ENCODE measurements at places on chromosomes 2 and 18.

DNA sequence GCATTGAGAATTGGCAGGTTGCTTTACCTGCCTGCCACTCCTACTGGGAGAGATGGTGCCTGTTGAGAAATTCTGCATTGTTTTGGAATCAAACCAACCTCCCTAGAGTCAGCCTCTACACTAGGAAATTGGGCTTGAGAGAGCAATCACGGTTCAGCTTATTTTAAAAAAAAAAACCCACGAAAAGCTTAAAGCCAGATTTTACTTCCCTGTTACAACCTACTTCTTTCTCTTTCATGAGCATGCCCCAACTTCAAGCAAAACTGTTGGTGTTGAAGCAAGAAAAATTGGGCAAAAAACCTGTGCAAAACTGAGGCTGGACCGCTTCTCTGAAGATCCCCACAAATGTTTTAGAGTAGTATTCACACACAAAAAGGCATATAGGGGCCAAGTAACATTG lies 134.6 kb upstream of the ZEB2 start:
- H3K27ac ChIP-seq, result no peak overlapping the region
- H3K4me1 ChIP-seq, result peaks cover 22% of the 10 kb centered on the region
- H3K27me3 ChIP-seq, result no peaks in the 10 kb centered on the region
- no peak for DNase-seq
- no peaks in the 10 kb centered on the region for H3K36me3 ChIP-seq

GRCh38 chr18:25298853-25299274 lies 53.1 kb downstream of the ZNF521 start:
- no peak for DNase-seq
- H3K27me3 ChIP-seq, result no peaks in the 10 kb centered on the region
- H3K27ac ChIP-seq, result peak overlapping the region; percentile 71

- no peak overlapping the region for H3K4me3 ChIP-seq
- H3K27me3 ChIP-seq, result no peaks in the 10 kb centered on the region
- H3K4me1 ChIP-seq, result no peaks in the 10 kb centered on the region
- H3K36me3 ChIP-seq, result no peaks in the 10 kb centered on the region
These were observed 27.5 kb downstream of the ZNF407 start for GRCh38 chr18:74625157-74625556.

DNA sequence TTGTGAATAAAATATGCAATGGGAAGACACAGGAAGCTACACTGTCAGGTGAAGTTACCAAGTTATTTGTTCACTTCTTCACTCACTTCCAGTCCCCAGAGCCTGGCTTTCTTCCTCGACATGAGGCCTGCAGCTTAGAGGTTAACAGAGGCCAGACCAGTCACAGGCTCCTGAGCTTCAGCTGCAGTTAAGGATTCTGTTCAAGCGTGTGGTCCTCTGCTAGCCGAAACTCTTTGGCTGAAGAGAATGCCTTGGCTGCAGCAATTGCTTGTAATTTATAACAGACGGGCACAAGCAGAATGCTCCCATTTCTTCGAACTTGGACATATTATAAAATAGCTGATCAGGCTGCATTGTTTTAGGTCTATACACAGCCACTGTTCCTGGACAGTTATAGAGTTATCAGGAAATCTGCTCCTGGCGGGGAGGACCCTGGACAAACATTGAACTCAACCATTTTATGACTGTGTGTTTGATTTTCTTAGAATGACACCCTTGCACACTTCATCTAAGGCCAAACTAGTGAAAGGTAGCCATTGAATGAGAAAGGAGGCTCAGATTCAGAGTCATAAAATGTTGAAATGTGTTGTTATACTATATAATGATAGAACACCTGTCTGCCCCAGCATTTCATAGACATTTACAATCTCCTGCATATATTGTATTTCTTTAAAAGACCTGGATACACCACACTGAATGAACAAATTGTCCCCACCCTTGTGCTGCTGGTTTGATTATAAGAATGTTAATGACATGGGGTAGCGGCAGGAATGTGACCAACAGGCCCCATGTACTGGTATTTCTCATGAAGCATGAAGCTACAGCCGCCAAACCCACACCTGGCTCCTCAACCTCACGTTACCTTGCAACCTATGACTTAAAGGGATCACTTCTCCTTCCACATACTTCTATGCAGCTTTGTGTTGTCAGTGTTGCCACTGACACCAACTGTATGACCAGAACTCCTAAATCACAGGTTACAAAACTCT lies 153.6 kb downstream of the TDRD15 start:
- peaks cover 49% of the 10 kb centered on the region for H3K4me1 ChIP-seq
- H3K27ac ChIP-seq, result no peak overlapping the region
- no peaks in the 10 kb centered on the region for H3K36me3 ChIP-seq

- H3K4me1 ChIP-seq, result no peaks in the 10 kb centered on the region
- H3K4me3 ChIP-seq, result no peak overlapping the region
- H3K36me3 ChIP-seq, result peaks cover 7% of the 10 kb centered on the region
- no peak for DNase-seq
These were observed 9.2 kb downstream of the RNMT start for GRCh38 chr18:13735681-13736080.

GRCh38 chr2:134110532-134110931 lies 143.3 kb upstream of the MGAT5 start:
- H3K27ac ChIP-seq, result no peak overlapping the region
- peaks cover 2% of the 10 kb centered on the region for H3K27me3 ChIP-seq
- no peak overlapping the region for H3K4me3 ChIP-seq
- no peak for DNase-seq

GRCh38 chr18:63138436-63139340 lies 180.9 kb downstream of the BCL2 start:
- DNase-seq, result no peak
- H3K4me1 ChIP-seq, result peaks cover 15% of the 10 kb centered on the region
- H3K4me3 ChIP-seq, result no peak overlapping the region
- no peaks in the 10 kb centered on the region for H3K36me3 ChIP-seq
- no peaks in the 10 kb centered on the region for H3K27me3 ChIP-seq

DNA sequence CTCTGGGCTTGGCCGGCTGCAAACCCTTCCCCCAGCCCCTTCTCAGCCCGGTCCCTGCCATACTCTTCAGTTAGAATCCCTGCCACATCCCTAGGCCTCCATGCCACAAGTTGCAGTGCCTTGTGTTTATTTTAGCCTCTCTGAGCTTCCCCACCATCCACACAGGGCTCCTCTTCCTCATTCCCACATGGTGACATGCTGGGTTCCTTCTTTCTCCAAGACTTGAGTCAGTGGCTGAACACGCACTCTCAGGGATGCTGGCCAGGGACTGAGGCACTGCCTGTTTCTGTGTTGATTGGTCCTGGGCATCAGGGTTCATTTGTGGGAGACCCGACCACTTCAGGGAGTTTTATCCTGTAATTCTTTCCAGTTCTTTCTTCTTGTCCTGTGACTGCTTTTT lies 56.3 kb downstream of the KCNS3 start:
- peaks cover 3% of the 10 kb centered on the region for H3K36me3 ChIP-seq
- no peak overlapping the region for H3K4me3 ChIP-seq
- no peak for DNase-seq
- H3K4me1 ChIP-seq, result peaks cover 3% of the 10 kb centered on the region
- H3K27ac ChIP-seq, result no peak overlapping the region

DNA sequence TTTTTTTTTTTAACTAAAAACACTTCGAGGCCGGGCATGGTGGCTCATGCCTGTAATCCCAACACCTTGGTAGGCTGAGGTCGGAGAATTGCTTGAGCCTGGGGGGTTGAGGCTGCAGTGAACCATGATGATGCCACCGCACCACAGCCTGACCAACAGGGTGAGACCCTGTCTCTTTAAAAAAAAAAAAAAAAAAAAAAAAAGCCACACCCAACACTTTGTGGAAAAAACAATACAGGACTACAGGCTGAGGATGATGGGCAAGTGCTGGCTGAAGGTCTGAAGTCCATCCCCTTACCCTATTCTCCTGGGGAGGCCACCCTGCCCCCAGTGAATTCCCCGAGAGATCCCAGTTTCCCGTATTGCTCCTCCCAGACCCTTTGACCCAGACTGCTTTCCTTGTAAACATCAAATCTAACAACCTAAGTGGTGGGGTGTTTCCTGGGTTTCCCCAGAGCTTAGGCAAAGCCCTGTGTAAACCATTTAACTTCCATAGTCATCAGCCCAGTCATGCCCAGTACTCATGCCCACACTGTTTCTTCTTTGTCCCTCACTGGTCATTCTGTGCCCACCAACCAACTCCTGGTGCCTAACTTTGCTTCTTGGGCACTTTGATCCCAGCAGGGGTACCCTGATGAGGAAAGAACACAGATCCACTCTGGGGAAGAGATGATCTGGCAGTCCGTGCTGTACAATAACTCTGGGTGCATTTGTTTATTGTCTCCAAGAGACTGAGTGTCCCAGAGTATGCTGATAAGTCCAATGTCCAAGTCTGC lies 5.8 kb upstream of the TMEM37 start:
- H3K4me3 ChIP-seq, result no peak overlapping the region
- DNase-seq, result no peak
- H3K27me3 ChIP-seq, result peaks cover 14% of the 10 kb centered on the region
- peaks cover 6% of the 10 kb centered on the region for H3K36me3 ChIP-seq

DNA sequence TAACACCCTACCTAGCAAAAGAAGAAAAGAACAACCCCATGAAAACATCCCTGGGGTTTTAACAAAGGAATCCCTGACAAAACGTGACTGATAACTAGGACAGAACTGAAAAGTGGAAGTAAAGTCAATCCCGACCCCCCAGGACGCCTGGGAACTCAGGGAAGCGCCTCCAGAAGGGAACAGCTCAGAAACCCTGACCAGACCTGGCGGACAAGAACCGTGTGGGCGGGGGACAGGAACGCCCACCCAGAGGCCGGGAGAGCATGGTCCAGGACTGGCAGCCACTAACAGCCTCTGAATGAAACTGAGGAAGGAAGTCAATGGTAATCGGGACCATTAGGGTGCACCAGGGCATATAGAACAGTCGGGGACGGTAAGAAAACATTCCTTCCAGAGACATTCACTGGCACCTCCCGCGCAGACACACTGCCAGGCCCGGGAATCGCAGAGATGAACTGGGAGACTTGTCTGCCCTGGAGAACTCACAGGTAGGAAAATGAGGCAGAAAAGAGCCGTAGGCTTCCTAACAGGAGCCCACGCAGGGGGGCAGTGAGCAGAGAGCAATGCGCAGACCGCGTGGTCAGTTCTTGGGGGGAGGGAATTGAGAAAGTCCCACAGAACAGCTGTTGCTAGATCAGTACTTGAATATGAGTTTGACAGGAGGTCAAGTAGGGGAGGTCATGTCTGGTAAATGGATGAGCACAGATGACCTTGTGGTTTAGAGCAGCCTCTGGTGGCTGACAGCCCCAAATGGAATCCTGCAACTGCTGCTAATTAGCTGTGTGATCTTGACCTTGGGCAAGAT lies 1.3 kb upstream of the TBC1D8 start:
- DNase-seq, result no peak
- no peak overlapping the region for H3K27ac ChIP-seq
- peak overlapping the region; percentile 87 for H3K4me3 ChIP-seq
- peaks cover 25% of the 10 kb centered on the region for H3K4me1 ChIP-seq

DNA sequence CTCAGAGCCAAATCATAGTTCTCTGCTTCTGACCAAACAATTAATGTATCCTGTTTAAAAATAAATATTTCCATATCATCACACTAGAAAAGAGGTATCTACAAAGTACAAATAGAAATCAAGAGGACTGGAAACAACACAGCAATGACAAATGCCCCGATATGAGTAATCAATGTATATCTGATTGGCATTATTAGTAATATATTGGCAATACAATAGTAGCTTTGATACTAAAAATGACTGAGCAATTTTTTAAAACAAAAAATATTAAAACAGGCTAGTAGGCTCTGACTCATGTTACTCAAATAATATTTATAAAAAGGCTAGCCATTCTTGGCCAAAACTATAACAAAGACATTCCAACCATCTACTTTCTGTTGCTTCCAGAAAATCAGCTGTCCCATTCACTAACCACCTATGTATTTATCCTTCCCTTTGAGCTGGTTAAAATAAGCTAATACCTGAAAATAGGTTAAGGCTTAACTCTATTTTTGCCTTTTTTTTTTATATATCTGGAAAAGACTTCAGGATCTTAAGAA lies 13.3 kb downstream of the PPP4R3B start:
- H3K4me3 ChIP-seq, result no peak overlapping the region
- no peak for DNase-seq
- no peaks in the 10 kb centered on the region for H3K27me3 ChIP-seq
- H3K36me3 ChIP-seq, result peaks cover 6% of the 10 kb centered on the region

DNA sequence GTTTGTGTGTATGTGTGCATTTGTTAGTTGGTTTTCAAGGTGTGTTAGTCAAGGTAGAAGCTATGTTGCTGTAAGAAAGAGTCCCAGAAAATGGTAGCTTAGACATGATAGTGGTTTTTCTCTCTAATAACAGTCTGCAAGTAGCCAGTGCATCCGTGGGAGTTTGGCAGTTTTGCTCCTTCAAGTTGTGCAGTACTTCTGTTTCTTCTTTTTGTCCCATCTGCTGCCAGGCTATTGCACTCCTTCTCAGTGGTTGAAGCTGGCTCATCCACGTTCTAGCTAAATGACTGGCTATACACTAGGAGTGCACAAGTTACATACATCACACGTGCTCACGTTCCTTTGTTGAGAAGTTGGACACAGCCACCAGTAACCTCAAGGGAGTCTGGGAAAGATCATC lies 134.7 kb downstream of the ASXL3 start:
- no peak overlapping the region for H3K4me3 ChIP-seq
- H3K4me1 ChIP-seq, result peaks cover 33% of the 10 kb centered on the region
- no peaks in the 10 kb centered on the region for H3K27me3 ChIP-seq
- peaks cover 7% of the 10 kb centered on the region for H3K36me3 ChIP-seq
- no peak overlapping the region for H3K27ac ChIP-seq
- no peak for DNase-seq

DNA sequence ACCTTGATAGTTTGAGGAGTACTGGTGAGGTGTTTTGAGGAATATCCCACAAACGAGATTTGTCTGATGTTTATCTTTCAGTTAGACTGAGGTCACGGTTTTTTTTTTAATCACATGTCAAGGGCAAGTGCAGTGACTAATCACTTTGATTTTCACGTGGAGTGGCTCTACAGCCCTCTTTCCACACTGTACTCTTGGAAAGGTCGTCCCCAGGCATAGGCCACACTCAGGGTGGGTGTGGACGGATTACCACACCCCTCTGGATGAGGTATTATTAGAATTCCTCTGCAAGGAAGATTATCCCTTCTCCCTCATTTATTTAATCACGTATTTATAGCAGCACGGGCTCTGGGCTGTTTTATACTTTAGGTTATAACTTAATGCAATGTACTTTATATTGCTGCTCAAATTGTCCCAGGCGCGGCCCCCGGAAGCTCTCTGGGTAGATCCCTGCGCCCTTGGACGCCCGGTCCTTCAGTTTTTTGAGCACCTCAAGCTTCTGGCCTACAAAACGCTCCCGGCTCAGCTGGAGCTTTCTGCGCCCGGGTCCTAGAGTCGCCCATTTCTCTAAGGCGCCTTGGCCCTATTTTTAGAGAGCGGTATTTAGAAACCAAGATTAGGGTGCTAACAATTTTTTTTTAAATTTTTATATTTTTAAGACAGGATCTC lies 515 bp upstream of the PLEKHB2 start:
- DNase-seq, result no peak
- H3K27me3 ChIP-seq, result no peaks in the 10 kb centered on the region
- peaks cover 32% of the 10 kb centered on the region for H3K4me1 ChIP-seq
- peak overlapping the region; percentile 91 for H3K27ac ChIP-seq
- peak overlapping the region; percentile 96 for H3K4me3 ChIP-seq
